ENCODE measurements at places on chromosomes 6 and 20. TPM values are rescaled to one million over a fixed set of nuclear protein-coding genes. Genes with fewer than 3 reads are reported as not detected.

GRCh38 chr6:51152594-51152993 lies 333.9 kb downstream of the TFAP2B start:
- DNase-seq: no peak

The SRMS gene
- polyA plus RNA-seq: not detected

GRCh38 chr6:12160326-12160725 lies 129.8 kb upstream of the EDN1 start:
- DNase-seq: no peak

DNA sequence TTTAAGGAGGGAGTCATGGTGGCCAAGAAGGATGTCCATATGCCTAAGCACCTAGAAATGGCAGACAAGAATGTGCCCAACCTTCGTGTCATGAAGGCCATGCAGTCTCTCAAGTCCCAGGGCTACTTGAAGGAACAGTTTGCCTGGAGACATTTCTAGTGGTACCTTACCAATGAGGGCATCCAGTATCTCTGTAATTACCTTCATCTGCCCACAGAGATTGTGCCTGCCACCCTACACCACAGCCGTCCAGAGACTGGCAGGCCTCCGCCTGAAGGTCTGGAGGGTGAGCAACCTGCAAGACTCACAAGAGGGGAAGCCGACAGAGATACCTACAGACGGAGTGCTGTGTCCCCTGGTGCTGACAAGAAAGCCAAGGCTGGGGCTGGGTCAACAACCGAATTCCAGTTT lies 115.0 kb downstream of the HFE start:
- DNase-seq: no peak

DNA sequence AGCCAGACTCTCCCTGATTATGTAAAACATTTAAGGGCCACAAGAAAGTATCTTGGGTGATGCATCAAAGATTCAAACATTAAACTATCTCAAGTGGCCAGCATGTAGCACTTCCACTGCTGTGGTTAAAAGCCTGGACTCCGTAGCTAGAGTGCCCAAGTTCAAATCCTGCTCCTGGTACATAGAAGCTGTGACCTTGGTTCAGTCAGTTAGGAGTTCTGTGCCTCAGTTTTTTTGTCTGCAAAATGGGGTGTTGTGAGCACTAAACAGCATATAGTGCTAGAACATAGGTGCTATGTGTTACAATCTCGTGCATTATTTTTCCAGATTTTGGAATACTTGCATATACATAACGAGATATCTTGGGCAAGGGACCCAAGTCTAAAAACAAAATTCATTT lies 68.7 kb downstream of the PSMG4 start:
- no peak for DNase-seq

The RAB44 gene
- polyA plus RNA-seq: 0.68 TPM

GRCh38 chr6:44725070-44725469 lies 337.6 kb downstream of the CDC5L start:
- no peak for DNase-seq

DNA sequence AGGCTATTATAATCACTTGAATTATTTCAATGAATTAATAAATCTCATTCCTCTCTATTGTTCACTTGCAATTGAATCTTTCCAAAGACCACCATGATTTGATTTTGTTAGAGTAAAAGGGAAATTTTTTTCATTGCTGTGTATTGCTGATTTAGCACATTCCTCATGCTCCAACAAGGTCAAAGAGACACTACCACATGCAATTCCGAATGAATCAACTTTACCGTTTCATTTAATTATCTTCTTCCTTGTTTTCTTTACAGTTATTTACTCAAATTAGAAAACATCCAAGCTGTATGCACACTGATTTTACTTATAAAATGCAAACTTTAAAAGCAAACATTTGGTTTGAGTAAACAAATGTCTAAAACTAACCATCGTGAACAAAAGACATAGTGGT lies 967 bp downstream of the KIAA0408 start:
- DNase-seq: no peak

Data from urinary bladder (tissue), 4 donors.